Dermis lymphatic vessel endothelial cell (primary cell): ENCODE measurements at places on chromosomes 3 and 15. TPM values are rescaled to one million over a fixed set of nuclear protein-coding genes. Genes with fewer than 3 reads are reported as not detected.

The LRRC2 gene
- under 0.01 and 0.17 TPM in 2 replicates for total RNA-seq

The ZNF385D gene
- total RNA-seq, result 0.76 and 0.86 TPM in 2 replicates

The NRROS gene
- 7.3 and 8.5 TPM in 2 replicates for total RNA-seq

The CCR9 gene
- total RNA-seq, result not detected in 2 replicates

The CELSR3 gene
- 0.09 and 0.22 TPM in 2 replicates for total RNA-seq

The KBTBD13 gene
- total RNA-seq, result not detected in 2 replicates

The OR5H15 gene
- not detected in 2 replicates for total RNA-seq

The STAB1 gene
- total RNA-seq, result 199 and 423 TPM in 2 replicates

The FEZF2 gene
- total RNA-seq, result not detected in 2 replicates

The NLGN1 gene
- under 0.01 TPM in 2 replicates for total RNA-seq

The NPAP1 gene
- total RNA-seq, result not detected in 2 replicates

The ANKRD63 gene
- total RNA-seq, result not detected in 2 replicates

The CHCHD4 gene
- total RNA-seq, result 13.0 and 17.2 TPM in 2 replicates

The PPM1L gene
- total RNA-seq, result 0.98 and 1.5 TPM in 2 replicates

The IMPG2 gene
- total RNA-seq, result 0.65 and 0.69 TPM in 2 replicates

The FBXO22 gene
- 32.2 and 64.7 TPM in 2 replicates for total RNA-seq

The PLA2G4D gene
- total RNA-seq, result not detected in 2 replicates

The MNS1 gene
- total RNA-seq, result under 0.01 and 0.09 TPM in 2 replicates

The CCR8 gene
- total RNA-seq, result not detected in 2 replicates

The PTX3 gene
- 199 and 213 TPM in 2 replicates for total RNA-seq

The OXTR gene
- 0.17 and 0.65 TPM in 2 replicates for total RNA-seq

The PCOLCE2 gene
- total RNA-seq, result 0.22 TPM in 1 of 2 replicates, not detected in the other

The ECE2 gene
- total RNA-seq, result not detected in 2 replicates

The CFAP161 gene
- total RNA-seq, result 0.43 and 0.54 TPM in 2 replicates

The PRR20G gene
- total RNA-seq, result not detected in 2 replicates

The AGBL1 gene
- not detected in 2 replicates for total RNA-seq

The TAMM41 gene
- total RNA-seq, result 3.7 and 4.4 TPM in 2 replicates

The DNASE1L3 gene
- 1.7 and 8.7 TPM in 2 replicates for total RNA-seq

The TGM5 gene
- not detected in 2 replicates for total RNA-seq

The SNURF gene
- total RNA-seq, result 33.3 and 37.6 TPM in 2 replicates

The RASGRF1 gene
- 0.98 and 2.9 TPM in 2 replicates for total RNA-seq

The NDUFB5 gene
- total RNA-seq, result 112 and 151 TPM in 2 replicates

The GOLGA6D gene
- under 0.01 TPM in 1 of 2 replicates, not detected in the other for total RNA-seq

The LPP gene
- total RNA-seq, result 29.3 and 43.6 TPM in 2 replicates

The DPPA2 gene
- total RNA-seq, result not detected in 2 replicates

The LEKR1 gene
- total RNA-seq, result 0.60 and 0.76 TPM in 2 replicates

The RTP3 gene
- not detected in 2 replicates for total RNA-seq

The SCAANT1 gene
- not detected in 2 replicates for total RNA-seq

The KNL1 gene
- 3.7 and 4.5 TPM in 2 replicates for total RNA-seq

The SYNPR gene
- total RNA-seq, result not detected in 2 replicates

The FSIP1 gene
- 0.43 and 0.69 TPM in 2 replicates for total RNA-seq

The CCR1 gene
- total RNA-seq, result not detected in 2 replicates

The TRH gene
- not detected in 2 replicates for total RNA-seq
